ENCODE measurements at places on chromosomes 3 and 15.
A peak's percentile ranks its signal among the peaks of the same experiment; 100 is the strongest.

DNA sequence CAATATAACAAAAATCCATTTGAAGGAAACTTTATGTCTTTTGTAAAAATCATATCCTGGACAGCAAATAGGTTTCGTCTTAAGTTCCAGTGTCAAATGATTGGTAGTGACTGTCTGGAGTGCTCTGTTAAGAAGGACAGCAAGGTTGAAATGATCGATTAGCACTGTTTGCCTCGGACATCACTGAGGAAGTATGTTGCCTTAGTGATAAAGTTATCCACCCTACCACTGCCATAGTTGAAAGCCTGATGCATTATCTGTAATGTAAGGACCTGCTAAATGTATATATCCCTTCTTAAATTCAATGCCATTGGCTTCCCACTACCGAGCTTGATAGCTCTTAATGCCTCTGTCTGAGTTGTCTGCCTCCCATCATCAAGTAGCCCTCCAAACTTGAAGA lies 70.0 kb downstream of the CFAP20DC start:
- no peaks in the 10 kb centered on the region for H3K27me3 ChIP-seq
- DNase-seq = no peak
- H3K4me1 ChIP-seq = peaks cover 5% of the 10 kb centered on the region
- H3K27ac ChIP-seq = no peak overlapping the region
- no peak overlapping the region for H3K4me3 ChIP-seq

DNA sequence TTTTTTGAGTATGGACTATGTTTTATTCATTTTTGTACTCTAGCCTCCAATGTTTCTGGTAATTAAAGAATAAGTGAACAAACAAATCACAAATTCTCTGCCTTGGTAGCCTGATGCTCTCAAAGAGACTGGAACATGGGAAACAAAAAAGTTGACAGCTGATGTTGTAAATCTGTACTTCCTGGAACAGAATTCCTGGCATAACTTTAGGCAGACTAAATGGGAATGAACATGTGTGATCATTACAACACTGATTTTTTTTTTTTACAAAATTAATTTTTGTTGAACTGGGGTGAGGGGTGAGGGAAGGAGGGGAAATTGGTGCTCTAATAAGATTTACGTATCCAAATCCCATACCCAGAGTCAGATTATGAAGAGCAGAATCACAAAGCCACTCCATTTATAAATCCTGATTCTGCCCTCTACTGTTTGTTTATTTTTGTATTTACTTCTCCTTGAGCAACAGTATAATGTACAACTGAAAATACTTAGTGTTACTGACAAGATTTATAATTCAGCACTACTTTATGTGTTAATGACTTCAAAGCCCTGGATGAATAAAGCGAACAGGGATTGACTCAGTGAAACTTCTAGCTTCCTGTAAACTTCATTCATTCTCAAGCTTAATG lies 165.0 kb downstream of the FRMD5 start:
- no peak overlapping the region for H3K27ac ChIP-seq
- no peak overlapping the region for H3K4me3 ChIP-seq
- DNase-seq = no peak
- H3K36me3 ChIP-seq = no peaks in the 10 kb centered on the region

- H3K4me1 ChIP-seq = no peaks in the 10 kb centered on the region
- no peaks in the 10 kb centered on the region for H3K27me3 ChIP-seq
These were observed 19.3 kb upstream of the SLC12A8 start for GRCh38 chr3:125231895-125232294.

DNA sequence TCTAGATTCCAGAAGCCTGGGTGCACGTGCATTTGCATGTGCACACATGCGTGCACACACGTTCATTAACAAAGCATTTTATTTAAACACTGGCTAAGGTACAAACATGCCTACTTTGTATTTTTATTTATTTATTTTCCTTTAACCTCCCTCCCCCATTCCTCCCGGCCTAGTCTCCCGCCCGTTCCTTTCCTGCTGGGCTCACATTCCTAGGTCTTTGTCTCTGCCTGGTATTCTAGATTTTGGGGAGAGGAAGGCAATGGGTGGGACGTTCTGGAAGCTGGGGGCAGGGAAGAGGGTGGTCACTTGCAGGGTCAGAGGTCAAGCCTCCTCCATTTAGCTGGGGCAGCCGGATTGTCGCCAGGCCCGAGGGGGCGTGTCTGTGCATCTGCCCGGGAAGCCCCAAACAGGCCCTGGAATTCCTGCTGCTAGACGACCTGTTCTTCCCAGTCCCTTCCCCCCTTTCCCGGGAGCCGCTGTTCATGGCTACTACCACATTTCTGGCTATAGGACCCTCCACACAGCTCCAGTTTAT lies 51.8 kb downstream of the TRIM71 start:
- no peaks in the 10 kb centered on the region for H3K27me3 ChIP-seq
- H3K27ac ChIP-seq = no peak overlapping the region
- no peaks in the 10 kb centered on the region for H3K36me3 ChIP-seq

GRCh38 chr3:185490241-185490640 lies 8.6 kb downstream of the TMEM41A start:
- H3K27me3 ChIP-seq = no peaks in the 10 kb centered on the region
- no peak overlapping the region for H3K27ac ChIP-seq
- no peaks in the 10 kb centered on the region for H3K4me1 ChIP-seq
- no peak for DNase-seq
- H3K4me3 ChIP-seq = no peak overlapping the region

GRCh38 chr3:14210290-14210688 lies 31.7 kb downstream of the LSM3 start:
- H3K36me3 ChIP-seq = no peaks in the 10 kb centered on the region
- H3K4me1 ChIP-seq = no peaks in the 10 kb centered on the region
- H3K27ac ChIP-seq = no peak overlapping the region

DNA sequence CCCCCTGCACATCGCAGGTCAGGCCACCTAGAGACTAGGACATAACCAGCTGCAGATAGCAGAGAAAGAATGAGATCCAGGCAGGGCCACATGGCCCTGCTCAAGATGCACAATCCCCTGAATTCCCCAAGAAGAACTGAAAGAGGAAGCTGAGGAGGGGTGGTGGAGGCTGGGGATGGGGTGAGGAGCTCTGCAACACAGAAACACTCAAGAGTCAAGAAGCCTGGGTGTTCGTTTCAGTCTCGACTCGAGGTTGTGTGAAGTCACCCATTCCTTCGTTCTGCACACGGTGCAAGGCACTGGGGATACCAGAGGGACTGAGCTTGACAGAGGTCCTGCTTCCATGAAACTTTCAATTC lies 62.0 kb downstream of the TLE3 start:
- peak overlapping the region; percentile 10 for H3K4me3 ChIP-seq
- peaks cover 48% of the 10 kb centered on the region for H3K4me1 ChIP-seq
- H3K27ac ChIP-seq = peak overlapping the region; percentile 78

- no peaks in the 10 kb centered on the region for H3K36me3 ChIP-seq
- DNase-seq = no peak
- H3K27me3 ChIP-seq = peaks cover 12% of the 10 kb centered on the region
- H3K27ac ChIP-seq = no peak overlapping the region
- H3K4me3 ChIP-seq = no peak overlapping the region
- peaks cover 14% of the 10 kb centered on the region for H3K4me1 ChIP-seq
These were observed 99.2 kb downstream of the CORO2B start for GRCh38 chr15:68677996-68678395.

DNA sequence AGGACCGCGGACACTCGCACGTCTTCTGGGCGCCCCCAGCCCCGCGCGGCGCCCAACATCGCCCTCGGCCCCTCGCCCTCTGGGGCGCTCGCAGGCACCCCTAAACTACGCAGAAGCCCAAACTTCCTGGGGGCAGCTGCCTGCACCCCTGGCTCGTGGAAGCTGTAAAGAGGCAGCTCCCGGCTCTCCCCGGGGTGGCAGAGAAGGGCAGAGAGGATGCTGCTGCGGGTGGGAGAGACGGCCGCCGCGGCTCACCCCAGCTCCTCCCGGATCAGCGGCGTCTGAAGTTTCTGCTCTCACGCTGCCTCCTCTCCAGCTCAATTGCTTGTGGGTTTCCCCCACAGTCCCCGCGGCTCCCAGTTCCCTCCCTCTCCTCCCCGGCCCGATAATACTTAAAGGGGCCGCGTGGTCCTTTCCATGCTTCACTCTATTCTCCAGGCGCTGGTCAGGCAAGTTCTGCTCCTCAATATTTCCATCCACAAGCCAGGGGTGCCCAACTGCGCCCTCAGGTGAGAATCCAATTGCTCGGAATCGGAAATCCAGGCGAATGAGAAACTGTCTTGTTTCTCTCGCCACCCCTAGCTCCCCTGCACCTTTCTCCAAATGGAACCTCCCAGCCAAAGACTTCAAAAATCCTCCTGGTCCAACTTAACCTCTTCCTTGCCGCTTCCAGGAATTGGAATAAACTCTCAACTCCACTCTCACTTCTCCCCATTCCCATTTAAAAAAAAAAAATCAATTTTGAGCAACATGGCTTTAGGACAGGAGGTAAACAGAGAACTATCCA lies 748.5 kb downstream of the ROBO1 start:
- peak overlapping the region; percentile 25 for H3K4me3 ChIP-seq
- no peaks in the 10 kb centered on the region for H3K36me3 ChIP-seq
- peak; percentile 25 for DNase-seq
- peaks cover 4% of the 10 kb centered on the region for H3K27me3 ChIP-seq

- H3K27ac ChIP-seq = no peak overlapping the region
- no peak for DNase-seq
- H3K4me3 ChIP-seq = no peak overlapping the region
- no peaks in the 10 kb centered on the region for H3K4me1 ChIP-seq
- no peaks in the 10 kb centered on the region for H3K36me3 ChIP-seq
These were observed 522.4 kb upstream of the ADAMTS9 start for GRCh38 chr3:65210026-65210814.

All from B cell (primary cell).